ENCODE measurements at places on chromosomes 3 and 15. TPM values are rescaled to one million over a fixed set of nuclear protein-coding genes. Genes with fewer than 3 reads are reported as not detected.

DNA sequence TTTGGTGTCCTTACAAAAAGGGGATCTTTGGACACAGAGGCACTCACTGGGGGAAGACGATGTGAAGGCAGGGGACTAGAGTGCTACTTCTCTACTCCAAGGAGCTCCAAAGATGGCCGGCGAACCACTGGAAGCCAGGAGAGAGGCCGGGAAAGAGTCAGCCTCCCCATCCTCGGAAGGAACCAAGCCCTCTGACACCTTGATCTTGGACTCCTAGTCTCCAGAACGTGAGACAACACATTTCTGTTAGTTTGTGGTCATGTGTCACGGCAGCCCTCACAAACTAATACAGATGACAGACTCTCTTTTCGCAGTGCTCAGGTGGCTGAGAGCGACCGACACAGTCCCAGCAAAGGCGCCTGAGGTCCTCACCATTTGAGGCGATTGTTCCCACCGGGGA is 24.4 kb upstream of the ATP2B2 start:
- DNase-seq = no peak

DNA sequence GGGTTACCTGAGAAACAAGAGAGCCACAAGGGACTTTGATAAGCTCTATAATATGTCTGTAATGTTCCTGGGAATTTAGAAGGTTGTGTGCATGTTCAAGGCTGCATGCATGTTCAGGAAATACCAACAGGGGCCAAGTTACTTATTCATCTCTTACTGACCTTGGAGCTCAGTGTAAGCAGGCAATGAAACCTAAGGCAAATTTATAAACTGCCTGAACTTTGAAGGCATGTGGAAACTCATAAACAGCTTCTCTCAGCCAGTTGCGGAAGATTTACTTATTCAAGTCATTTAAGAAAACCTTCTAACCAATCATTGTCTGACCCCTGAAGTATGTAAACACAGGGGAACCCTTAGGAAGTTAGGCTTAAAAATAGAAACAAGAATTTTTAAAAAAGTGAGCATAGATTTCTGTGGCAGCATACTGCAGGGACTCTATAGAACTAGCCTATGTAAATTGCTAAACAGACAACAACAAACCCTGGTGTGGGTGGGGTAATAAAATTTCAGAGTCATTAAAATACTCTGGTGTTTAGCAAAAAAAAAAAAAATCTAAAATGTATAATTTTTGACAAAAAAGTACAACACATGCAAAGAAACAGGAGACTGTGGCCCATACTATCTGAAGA is 57.2 kb downstream of the SLC15A2 start:
- no peak for DNase-seq

DNA sequence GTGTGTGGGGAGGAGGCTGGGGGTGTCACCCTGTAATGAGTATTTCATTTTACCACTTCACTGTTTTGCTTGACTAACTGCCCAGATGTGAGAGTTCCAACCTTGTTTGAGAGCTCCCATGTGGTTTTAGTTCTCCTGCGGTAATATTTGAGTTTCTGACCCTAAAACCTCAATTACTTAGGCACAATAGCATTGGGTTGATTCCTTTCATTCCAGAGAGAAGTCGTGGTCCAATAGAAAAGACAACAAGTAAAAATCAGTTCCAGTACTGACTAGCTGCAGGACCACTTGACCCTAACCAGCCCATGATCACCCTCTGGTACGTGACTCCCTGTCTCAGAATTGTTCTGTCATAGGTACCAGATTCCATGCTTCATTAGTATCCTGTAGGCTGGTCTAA is 630.4 kb downstream of the CADM2 start:
- DNase-seq = peak; percentile 5

DNA sequence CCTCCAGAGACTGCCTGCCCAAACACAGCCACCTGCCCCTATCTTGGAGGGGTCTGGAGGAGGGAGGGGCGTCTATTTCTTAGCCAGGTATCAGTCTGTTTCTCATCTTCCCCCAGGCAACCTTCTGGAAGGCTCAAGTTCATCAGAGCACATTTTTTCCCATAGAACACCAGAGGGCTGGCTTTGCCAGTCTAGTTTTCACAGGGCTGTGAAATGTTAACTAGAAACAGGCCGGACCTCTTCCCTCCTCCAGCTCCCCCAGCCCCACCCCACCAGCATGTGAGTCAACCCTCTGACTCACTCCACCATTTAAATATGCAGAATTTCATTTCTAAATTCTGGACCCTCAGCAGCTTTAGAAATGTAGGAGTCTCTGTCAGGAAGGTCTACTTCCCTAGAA is 66.9 kb downstream of the SLCO2A1 start:
- no peak for DNase-seq

DNA sequence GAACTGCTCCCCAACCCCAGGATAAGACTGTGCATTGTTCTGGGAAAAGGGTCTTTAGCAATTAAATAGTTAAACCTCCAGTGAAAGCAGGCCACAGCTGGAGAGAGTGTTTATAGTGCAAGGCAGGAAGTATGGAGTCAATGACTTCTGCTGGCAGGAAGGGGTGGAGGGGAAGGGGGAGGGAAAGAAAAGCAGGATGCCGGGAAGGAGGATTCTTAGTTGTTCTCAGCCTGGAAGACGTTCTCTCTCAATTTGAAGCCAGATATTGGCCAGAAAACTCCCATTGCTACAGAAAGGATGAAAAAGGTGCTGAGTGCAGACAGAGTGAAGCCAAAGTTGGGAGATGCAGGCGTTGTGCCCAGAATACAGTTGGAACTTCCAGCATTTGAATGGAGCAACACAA is 35.7 kb upstream of the ACTL6A start:
- peak; percentile 94 for DNase-seq

- no peak for DNase-seq
Observed at GRCh38 chr15:101275018-101275417, 2.3 kb downstream of the SELENOS start.

PBRM1 gene
- total RNA-seq = 17.3 TPM

CDHR4 gene
- total RNA-seq = not detected

ISG20 gene
- 20.9 TPM for total RNA-seq

ARIH2 gene
- 82.2 TPM for total RNA-seq
